ENCODE measurements at places on chromosomes 6 and 20.
A peak's percentile ranks its signal among the peaks of the same experiment; 100 is the strongest.

- DNase-seq = no peak
Measured at GRCh38 chr20:16208443-16208842, 364.8 kb downstream of the KIF16B start.

DNA sequence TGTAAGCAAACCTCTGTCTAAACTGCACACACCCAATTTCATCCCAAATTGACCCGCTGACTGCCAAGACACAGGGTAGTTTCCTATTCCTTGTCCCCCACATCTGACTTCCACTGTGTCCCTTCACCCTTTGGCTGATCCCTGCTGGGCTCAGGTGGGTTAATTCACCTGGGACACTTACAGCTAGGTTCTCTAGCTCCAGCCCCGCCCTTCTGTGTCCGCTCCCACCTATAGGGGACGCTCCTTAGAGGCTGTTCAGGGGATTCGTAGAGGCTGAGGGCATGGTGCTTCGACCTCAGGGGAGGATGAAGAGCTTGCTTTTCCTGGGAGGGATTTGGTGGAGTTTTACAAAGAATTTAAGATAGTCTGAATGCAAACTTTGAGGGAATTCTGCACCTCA is 4.0 kb upstream of the CD93 start:
- no peak for DNase-seq

DNA sequence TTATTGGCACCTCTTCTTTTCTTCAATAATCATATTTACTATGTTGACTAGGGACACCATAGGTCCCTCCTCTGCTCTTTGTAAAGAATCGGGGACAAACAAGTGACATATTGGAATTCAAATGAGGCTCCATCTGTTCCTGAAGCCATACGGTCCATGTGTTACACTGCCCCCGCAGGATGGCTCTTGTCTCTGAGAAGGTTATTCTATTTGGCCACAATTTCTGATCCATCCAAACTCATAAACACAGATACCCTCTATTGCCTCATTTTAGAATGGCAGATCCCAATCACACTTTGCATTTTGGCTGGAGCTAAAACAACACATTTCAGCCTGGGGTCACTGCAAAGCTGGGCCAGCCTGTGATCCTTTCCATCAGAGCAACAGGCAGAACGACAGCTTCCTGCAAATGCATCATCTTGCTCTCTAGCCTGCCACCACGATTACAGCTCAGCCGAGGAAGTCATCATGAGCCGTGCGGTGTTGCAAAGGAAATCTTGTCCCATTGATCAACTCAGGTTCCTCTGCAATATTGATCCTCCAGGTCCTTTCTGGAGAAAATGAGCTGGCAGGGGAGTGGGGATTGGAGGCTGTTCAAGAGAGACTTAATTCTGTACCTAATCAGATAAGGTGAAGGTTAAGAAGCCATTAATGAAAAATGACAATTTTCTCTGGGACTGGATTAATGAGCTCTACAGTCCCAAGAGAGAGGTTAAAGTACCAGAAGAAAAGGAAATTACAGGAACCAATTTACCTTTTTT is 73.1 kb downstream of the AGPAT4 start:
- no peak for DNase-seq

DNA sequence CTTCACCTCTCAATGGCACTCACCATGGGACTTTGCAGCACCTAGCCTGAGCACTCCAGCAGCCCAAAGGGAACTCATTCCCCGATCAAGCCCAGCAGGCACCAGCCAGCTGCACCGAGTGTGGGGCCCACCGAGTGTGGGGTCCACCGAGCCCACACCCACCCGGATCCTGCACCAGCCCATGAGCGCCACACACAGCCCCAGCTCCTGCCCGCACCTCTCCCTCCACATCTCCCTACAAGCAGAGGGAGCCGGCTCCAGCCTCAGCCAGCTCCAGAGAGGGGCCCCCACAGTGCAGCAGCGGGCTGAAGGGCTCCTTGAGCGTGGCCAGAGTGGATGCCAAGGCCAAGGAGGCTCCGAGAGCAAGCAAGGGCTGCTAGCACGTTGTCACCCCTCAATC is 1182.4 kb downstream of the HACE1 start:
- DNase-seq = no peak

DNA sequence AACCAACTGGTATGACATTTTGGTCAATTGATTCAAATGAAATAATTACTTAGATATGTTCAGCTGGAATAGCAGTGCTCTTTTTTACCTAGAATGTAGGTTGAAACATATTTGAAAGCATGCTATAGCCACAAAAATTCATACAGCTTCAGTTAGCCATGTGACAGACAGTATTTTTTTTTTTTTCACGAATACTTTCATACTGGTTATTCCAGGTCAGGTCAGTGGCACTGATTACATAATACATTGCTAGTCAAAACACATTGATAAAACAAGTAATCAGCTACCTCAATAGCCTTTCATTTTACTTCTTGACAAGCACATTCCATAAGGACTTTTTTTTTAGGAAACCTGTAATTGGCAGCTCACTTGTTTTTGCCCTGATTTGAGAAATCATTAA is 222.6 kb downstream of the EYA4 start:
- DNase-seq = no peak

DNA sequence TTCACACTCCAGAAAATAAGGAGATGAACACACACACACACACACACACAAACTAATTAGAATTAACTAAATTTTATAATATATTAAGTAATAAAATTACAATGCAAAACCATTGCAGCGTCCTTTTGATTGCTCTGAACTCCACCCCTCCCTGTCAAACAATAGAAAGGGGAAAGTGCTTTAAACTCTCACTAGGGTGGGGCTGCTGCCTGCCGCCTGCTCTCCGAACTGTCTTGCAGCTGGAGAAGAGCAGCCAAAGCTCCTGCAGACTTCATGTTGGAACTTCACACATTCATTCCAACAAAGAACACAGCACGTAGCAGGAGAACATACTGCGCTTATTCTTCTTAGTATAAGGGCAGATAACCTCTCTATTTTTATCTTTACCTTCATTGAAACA is 83.2 kb downstream of the GCLC start:
- DNase-seq = no peak

DNA sequence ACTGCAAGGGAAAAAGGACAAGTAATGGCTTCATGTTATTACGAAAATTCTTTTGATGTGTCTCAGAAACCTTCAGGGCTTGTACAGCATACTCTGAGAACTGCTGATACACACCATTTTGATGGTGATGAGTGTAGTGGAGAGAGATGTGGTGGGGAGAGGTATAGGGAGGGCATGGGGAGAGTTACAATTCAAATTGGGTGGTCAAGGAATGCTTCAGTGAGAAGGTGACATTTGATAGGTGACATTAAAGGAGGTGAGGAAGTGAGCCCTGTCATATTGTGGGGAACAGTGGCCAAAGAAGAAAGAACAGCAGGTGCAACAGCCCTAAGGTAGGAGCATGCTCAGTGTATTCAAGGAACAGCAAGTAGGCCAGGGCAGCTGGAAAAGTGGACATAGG is 318.9 kb downstream of the CLIC5 start:
- no peak for DNase-seq

DNA sequence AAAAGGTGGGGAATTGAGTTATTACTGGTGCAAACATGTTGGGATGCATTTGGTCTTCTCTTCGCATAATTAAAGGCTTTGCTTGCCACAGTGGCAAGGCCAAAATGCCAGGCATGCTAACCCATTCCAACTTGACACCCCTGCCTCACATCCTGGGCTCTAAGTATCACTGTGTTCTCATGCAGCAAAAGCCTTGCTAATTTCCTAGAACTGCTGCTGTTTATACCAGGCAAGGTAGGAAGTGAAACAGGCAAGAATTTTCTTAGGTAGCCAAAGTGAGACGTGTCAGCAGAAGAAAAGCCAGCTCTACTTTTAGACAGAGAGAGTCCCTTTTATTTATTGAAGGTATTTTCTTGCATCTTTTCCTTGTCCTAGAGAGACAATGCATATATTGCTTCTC is 41.2 kb downstream of the LYRM2 start:
- no peak for DNase-seq

DNA sequence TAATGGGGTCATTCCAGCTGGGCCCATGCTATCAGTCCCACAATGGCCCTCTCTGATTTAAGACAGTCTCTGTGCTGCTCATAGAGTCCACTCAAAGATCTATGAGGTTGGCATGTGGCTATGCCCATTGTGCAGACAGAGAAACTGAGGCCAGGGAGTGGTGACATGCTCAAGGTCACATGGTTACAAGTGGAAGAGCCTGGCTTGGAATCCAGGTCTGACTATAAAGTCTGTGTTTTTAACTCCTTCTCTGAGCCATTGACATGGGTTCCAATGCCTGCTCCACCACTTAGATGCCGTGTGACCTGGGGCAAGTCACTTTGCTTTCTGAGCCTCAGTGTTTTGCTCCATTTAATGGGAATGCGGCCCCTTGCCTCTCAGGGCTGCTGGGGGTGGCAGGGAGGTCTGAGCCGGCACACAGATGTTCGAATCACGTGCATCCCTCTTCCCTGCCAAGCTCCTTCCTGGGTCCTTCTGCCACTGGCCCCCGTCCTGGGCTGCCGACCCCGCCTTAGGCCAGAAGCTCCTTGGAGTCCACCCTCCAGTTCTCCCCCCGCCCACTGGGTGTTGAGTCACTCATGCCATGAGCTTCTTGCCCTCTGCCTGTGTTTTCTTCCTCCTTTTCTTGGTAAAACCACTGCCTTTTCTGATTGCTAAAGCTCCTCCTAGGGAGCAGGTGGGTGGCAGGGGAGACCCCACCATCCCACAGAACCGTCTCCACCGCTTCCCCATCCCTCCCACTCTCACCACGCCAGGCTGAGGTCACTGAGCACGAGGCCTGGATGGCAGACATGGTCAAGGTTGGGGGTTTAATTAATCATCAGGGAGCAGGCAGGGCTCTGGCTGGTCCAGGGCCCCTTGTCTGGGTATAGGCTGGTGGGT is 35.7 kb downstream of the CEBPB start:
- peak; percentile 57 for DNase-seq

GRCh38 chr6:9398071-9398766 is 962.9 kb upstream of the SLC35B3 start:
- DNase-seq = no peak

- DNase-seq = no peak
Measured at GRCh38 chr6:7183707-7184106, 75.9 kb downstream of the RREB1 start.

- DNase-seq = no peak
Measured at GRCh38 chr6:158503222-158503621, 56.7 kb upstream of the TMEM181 start.

- no peak for DNase-seq
Measured at GRCh38 chr6:635233-635632, 21.7 kb downstream of the HUS1B start.

DNA sequence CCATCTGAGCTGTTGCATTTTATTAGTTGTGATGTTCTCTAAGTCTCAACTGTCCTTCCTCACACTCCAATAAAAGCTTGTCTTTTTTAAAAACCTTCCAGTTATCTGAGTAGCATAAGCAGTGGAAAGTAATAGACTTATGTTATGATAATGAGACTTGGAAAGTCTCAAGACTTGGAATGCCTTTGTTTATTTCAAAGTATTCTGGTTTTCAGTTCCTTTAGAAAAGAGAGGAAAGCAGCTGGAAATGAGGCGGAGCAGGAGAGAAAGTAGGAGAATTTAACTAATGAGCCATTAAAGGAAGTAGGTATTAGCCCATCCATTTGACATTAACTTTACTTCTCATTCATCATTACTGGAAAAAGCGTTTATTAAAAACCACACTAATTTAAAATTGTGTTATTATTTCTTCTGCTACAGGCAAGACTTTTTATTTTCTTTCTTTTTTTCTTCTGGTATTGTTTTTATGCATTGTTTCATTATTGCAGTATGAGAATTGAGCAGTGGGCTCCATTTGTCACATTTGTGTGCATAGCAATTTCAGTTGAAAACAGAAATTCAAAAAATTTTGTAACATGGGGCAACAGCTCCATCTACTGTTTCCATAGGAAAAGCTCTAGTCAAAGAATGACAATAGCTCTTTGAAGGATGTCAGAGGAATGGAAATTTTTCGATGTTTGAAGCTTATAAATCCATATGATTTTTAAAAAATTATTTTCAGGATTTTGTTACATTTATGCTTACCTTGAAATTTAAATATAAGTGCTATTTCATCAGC is 194.8 kb downstream of the COL9A1 start:
- no peak for DNase-seq

DNA sequence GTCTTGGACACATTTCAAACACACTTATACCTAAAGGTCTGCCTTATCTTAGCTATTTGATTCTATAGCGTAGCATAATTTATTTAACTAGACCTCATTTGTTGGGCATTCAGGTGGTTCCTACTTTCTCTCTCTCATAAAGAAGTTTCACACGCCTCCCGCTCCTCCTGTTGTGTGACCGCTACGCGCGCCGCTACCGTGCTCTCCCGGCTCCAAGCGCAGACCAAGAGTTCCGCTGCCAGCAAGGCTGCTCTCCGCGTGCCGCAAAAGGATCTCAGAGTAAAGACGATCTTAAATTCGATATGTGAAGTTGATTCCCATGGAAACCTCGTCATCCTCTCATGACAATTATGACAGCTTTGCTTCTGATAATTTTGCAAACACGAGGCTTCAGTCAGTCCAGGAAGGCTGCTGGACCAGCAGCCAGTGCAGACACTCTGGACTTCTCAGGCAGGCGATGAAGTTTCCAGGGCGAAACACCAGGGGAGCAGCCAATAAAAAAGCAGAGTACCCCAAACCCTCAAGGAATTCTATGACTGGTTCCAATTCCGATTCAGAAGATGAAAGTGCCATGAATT is 20.4 kb downstream of the PRSS16 start:
- DNase-seq = no peak

DNA sequence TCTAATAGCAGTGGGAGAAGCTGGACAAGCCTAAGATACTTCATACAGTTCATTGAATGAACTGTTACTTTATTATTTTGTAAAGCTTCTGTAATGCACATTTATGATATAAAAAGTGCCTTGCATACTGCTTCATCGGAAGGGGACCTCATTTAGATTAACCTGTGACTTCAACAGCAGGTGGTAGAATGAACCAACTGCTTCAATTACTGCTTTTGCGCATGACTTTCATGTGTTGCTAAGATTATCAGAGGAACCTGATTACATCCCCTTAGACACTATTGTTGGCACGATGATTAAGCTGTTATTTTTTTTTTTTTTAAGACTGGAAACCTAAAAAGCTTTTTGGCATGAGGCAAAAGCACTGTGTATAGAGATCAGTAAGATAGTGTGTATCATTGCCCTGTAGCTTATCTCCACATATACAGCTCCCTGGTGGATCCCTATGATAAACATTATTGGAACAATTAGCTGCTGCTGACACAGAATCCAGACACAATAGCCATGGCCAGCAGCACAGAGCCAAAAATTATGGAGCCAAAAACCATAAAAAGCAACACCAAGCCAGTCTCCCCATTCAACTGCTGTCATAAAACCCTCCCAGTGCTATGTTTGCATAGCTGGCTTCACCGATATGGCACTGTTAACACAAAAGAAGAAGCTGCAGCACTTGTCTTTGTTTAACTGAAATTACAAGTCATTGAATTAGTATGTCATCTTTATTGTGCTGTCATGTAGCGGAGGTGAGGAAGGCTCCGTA is 731.6 kb upstream of the MMS22L start:
- no peak for DNase-seq

- no peak for DNase-seq
Measured at GRCh38 chr6:43895656-43896328, 125.8 kb downstream of the VEGFA start.
